ENCODE measurements at places on chromosomes 1 and 21. TPM values are rescaled to one million over a fixed set of nuclear protein-coding genes. Genes with fewer than 3 reads are reported as not detected.

TNFRSF14 gene
- 3.9 TPM for total RNA-seq

FAM177B gene
- not detected for total RNA-seq

TSSK3 gene
- 7.9 TPM for total RNA-seq

HCRTR1 gene
- total RNA-seq, result 0.11 TPM

ADAM30 gene
- total RNA-seq, result 0.14 TPM

NTMT2 gene
- not detected for total RNA-seq

RHOU gene
- total RNA-seq, result 17.8 TPM

PRDM16 gene
- total RNA-seq, result 2.9 TPM

FBXO2 gene
- total RNA-seq, result 4.4 TPM

WNT2B gene
- total RNA-seq, result 4.6 TPM

GPR37L1 gene
- total RNA-seq, result 0.45 TPM

LCE2C gene
- not detected for total RNA-seq

HPDL gene
- 7.4 TPM for total RNA-seq

SYT6 gene
- 11.3 TPM for total RNA-seq

DMRTA2 gene
- 0.19 TPM for total RNA-seq

LCE1B gene
- not detected for total RNA-seq
